Common myeloid progenitor, CD34-positive (primary cell): ENCODE measurements at places on chromosomes 7 and 10.
A peak's percentile ranks its signal among the peaks of the same experiment; 100 is the strongest.

DNA sequence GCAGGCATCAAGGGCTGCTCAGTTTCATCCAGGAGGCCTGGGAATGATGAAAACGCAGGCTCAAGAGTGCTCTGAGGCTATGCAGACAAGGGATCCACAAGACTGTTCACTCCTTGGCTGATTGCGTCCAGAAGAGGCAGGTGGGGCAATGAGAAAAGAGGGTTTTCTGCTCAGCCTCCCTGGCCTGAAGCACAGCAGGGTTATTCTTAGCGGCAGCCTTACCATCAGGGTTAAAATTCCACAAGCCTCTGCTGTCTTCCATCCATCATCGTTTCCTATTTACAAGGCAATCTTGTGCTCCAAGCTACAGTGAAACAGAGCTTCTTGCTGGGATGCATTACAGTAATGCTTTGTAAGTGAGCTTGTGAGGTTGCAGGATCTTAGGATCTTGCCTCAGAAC, 129.4 kb upstream of the SHH start:
- H3K36me3 ChIP-seq: no peaks in the 10 kb centered on the region
- no peaks in the 10 kb centered on the region for H3K27me3 ChIP-seq
- no peak overlapping the region for H3K4me3 ChIP-seq
- H3K27ac ChIP-seq: no peak overlapping the region
- H3K4me1 ChIP-seq: no peaks in the 10 kb centered on the region

DNA sequence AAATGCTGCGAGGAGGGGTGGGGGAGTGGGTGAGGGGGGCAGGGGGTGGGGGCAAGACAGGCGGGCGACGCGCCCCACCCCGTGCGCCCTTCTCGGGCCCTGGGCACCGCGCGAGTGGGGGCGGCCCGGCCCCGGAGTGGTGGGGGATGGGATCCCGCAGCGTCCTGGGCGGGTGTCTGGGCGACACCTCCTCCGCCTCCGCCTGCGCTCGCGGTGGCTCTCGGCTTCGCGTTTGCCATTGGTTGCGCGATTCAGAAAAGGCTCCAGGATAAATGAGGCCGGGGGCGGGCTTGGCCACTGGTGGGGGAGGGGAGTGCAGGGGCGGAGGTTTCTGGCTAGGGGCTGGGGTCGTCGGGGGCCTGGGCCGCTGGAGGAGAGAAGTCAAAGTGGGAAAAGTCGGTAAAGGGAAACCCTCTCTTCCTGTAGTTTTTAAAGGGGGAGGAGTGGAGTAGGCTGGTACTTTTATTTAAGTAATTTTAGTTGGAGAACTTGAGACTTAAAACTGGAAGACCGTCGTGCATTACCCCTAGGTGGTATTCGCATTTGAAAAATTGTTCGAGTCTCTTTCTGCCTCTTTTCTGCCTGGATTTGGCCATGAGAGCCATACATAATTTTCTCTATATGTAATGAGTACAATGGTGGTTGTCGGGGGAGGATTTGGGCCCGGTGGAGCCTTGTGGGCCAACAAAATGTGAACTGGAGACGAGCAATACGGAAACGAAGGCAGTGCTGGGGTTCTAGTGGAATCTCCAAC, 992 bp upstream of the IGF2BP3 start:
- peak overlapping the region; percentile 97 for H3K4me3 ChIP-seq
- peaks cover 59% of the 10 kb centered on the region for H3K27me3 ChIP-seq
- H3K27ac ChIP-seq: peak overlapping the region; percentile 71
- DNase-seq: no peak

DNA sequence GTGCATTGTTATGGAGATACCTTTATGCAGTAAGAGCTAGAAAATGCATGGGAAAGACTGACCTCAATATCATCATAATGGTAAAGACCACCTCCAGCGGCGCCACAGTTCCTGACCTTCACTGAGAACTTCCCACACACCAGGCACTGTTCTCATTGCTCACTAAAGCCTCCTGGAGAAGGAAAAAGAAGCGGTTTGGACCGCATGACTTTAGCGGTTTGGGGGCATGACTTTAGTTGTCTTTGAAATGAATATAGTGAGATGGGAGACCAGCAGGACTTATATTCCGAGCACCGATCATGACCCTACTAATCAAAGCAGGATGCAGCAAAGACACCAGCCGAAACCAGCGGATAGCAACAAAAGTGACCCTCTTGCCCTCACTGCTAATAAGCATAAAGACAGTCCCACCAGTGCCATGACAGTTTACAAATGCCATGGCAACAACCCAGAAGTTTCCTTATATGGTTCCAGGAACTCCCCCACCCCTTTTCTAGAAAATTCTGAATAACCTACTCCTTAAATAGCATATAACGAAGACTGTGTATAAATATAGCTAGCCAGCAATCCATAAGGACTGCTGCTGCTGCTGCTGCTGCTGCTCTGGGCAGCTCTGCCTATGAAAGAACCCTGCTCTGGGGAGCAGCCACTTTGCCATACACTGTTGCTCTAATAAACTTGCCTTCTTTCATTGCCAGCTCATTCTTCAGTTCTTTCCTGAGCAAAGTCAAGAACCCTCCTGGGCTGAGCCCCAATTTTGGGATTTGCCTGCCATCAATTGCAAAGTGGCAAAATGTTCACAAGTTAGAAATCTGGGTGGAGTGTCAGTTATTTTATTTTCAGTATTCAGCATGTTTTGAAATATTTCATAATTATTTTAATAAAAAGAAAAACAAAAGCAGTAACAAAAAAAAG, 694.1 kb downstream of the SUGCT start:
- H3K27me3 ChIP-seq: no peaks in the 10 kb centered on the region
- H3K36me3 ChIP-seq: no peaks in the 10 kb centered on the region
- no peak overlapping the region for H3K27ac ChIP-seq
- DNase-seq: no peak

GRCh38 chr7:12884856-12885440, 197.5 kb downstream of the ARL4A start:
- H3K27ac ChIP-seq: no peak overlapping the region
- no peaks in the 10 kb centered on the region for H3K4me1 ChIP-seq
- H3K27me3 ChIP-seq: no peaks in the 10 kb centered on the region
- no peaks in the 10 kb centered on the region for H3K36me3 ChIP-seq
- no peak for DNase-seq
- H3K4me3 ChIP-seq: no peak overlapping the region

- H3K27ac ChIP-seq: no peak overlapping the region
- no peaks in the 10 kb centered on the region for H3K36me3 ChIP-seq
- DNase-seq: no peak
- no peaks in the 10 kb centered on the region for H3K27me3 ChIP-seq
These were observed 125.7 kb upstream of the MYO3A start for GRCh38 chr10:25808372-25808771.

- no peaks in the 10 kb centered on the region for H3K4me1 ChIP-seq
- H3K4me3 ChIP-seq: no peak overlapping the region
- no peak for DNase-seq
These were observed 28.4 kb upstream of the RAPGEF5 start for GRCh38 chr7:22385326-22385725.

DNA sequence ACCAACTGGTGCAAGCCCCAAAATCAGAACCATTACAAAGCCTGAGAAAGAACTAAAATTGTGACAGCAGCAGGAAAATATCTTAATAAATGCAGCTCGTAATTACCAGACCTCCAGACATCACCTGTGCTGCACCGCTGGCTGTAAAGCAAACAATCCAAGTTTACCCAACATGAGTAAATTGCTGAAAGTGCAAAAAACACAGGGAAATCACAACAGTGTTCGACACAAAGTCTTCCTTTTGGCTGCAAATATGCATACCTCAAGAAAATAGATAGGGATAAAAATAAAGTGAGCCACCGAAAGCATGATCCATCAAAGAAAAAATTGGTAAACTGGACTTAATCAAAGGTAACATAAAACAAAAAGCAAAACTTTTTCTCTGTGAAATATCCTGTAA, 101.7 kb downstream of the SLC16A9 start:
- H3K27ac ChIP-seq: no peak overlapping the region
- H3K27me3 ChIP-seq: no peaks in the 10 kb centered on the region
- DNase-seq: no peak

GRCh38 chr10:60363187-60363586, 26.5 kb downstream of the ANK3 start:
- no peaks in the 10 kb centered on the region for H3K27me3 ChIP-seq
- no peaks in the 10 kb centered on the region for H3K36me3 ChIP-seq
- no peak overlapping the region for H3K4me3 ChIP-seq
- H3K27ac ChIP-seq: no peak overlapping the region

DNA sequence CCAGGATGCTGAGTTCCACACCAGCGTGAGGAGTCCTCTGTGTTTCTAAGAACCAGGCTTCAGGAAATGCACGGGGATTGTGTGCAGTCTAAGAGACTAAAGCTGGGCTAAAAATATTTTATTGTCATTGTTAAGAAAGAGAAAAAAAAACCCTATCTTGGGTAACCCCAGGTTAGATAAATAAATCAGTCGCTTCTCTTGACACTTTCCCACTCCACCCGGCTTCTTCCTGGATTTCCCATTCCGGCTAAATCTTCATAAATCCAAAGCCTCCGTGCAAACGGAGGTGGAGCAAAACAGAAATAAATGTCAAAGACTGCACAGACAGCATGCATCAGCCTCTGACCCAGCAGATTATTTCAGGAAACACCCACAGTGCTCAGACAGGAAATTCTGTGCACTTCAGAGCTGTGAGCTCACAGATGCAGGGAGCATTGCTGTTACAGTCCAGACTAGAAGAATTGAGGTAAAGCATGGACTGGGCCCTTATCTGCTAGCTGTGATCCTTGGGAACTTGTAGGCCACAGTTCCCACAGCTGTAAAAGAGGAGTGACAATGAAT, 44.8 kb upstream of the GRID1 start:
- DNase-seq: peak; percentile 76
- no peak overlapping the region for H3K4me3 ChIP-seq
- H3K27ac ChIP-seq: peak overlapping the region; percentile 50
- no peaks in the 10 kb centered on the region for H3K36me3 ChIP-seq
- H3K4me1 ChIP-seq: peaks cover 32% of the 10 kb centered on the region
